RPMI7951 (cell line): ENCODE measurements at places on chromosomes 3 and 15. TPM values are rescaled to one million over a fixed set of nuclear protein-coding genes. Genes with fewer than 3 reads are reported as not detected.

ARGFX gene
- not detected in 2 replicates for total RNA-seq

DNA sequence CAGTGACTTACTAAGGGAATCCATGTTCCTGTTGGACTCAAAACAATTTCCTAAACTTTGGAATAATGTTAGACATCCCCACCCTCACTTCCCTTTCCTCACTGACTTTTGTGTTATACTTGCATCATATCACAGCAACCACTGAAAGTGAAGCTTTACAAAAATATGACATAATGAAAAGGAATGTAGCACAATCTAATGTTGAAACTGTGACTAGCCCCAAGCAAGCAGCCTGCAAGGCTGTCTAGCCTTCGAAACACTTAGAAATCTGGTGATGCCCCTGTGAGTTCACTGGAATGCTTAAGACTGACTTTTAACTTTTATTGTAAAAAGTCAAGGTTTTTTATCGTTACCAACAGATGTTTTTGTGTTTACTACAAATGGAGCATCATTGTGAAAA, 203.7 kb upstream of the ZNF385D start:
- no peak for DNase-seq

GRCh38 chr15:77909182-77909940, 168.2 kb downstream of the TBC1D2B start:
- no peak for DNase-seq

GRCh38 chr3:15010664-15011063, 54.5 kb downstream of the MRPS25 start:
- DNase-seq = peak; percentile 36

DNA sequence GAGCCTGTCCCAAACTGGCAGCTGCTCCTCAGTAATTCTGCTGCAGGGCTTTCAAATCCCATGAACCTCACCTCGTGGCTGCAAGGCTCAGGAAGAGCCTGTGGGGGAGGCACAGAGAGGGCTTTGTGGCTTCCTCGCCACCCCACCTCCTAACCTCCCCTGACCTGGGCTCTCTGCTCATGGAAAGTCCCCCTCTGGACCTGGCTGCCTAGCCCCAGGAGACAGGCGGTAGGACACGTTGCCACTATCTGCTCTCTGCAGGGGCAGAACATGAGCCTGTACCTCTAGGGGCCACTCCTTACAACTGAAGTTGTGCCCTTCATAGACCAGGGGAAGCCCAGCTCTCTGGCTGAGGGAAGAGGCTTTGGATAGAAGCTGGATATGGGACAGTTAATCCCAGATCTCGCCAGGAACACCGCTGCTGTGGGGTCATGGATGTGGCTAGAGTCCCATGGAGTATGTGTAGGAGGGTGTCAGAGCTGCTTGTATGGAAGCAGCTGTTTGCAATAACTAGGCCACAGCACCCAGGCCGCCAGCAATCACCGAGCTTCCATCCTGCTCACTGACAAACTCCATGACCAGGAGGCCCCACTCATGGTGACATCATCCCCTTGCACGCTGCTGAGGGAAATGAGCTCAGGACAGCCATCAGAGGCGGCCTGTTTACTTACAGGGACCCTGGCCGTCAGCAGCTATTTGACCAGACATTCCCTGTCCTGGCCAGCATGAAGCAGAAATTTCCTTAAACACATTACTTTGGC, 34.0 kb upstream of the CILP start:
- no peak for DNase-seq

- no peak for DNase-seq
These were observed 233.7 kb downstream of the SHQ1 start for GRCh38 chr3:72614394-72615074.

DNA sequence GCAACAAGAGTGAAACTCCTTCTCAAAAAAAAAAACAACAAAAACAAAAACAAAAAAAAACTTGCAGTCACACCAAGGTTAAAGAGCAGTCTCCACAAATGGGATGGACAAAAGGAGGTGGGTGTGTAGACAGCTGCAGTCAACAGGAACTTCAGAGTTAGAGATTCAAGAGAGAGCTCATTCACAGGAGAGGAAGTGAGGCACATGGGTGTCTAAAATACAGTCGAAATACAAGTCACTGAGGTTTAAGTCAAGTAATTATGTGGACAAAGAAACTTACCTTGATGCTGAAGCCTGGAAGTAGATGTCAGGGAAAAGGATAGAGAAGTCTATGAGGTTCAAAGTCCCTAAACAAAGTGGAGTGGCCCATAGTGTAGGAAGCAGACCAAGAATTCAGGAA, 14.8 kb downstream of the MRPS11 start:
- DNase-seq = no peak

ZBED2 gene
- total RNA-seq = not detected in 2 replicates

GRCh38 chr15:83446904-83447709, at the start of gene SH3GL3:
Gene SH3GL3 (plus strand): TSS chr15:83447341. CDS start chr15:83447534, 193 bp downstream.
- DNase-seq = peak; percentile 83

GRCh38 chr3:15892311-15893227, 94.8 kb upstream of the ANKRD28 start:
- DNase-seq = no peak

DNA sequence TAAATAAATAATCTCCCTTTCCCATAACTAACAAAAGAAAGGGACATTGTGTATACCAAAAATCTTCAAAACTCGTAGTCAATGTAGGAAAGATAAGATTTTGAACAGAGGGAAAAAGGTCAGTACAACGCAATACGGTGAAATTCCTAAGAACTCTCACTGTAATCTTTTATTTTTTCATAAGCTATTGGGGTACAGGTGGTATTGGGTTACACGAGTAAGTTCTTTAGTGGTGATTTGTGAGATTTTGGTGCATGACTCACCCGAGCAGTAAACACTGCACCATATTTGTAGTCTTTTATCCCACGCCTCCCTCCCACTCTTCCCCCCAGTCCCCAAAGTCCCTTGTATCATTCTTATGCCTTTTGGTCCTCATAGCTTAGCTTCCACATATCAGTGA, 718.0 kb downstream of the TBL1XR1 start:
- DNase-seq = no peak

- DNase-seq = peak; percentile 27
These were observed 55.8 kb downstream of the PRKCI start for GRCh38 chr3:170277833-170278580.

GRCh38 chr3:123660900-123661299, 76.0 kb upstream of the HACD2 start:
- DNase-seq = peak; percentile 98

DNA sequence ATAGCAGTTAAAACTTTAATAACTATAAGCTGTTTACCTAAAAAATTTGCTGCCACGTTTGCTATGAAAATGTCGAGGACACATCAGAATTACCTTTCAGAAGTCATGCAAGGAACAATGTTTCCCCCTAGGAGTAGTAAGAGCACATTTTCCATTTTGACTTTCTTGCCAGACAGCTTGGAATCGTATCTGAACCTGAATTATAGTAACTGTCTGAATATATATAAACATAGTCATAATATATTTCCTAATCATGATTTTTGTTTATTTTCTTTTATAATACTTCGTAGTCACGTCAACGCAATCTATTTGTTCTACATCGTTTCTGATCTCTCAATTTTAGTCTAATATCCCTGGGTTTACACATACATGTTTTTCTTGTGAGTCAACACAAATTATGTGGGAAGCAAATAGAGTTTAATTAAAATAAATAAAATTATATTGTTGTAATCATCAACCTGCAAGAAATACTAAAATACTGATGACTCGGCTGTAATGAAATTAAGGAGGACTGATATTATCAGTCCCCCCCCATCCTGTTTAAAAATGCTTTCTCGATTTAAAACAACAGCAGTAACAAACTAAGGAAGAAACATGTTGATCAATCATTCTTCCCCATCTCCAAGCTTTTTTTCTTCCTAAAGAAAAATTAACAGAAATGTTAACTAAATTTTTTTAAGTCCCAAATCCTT, 78.4 kb downstream of the MME start:
- no peak for DNase-seq

DNA sequence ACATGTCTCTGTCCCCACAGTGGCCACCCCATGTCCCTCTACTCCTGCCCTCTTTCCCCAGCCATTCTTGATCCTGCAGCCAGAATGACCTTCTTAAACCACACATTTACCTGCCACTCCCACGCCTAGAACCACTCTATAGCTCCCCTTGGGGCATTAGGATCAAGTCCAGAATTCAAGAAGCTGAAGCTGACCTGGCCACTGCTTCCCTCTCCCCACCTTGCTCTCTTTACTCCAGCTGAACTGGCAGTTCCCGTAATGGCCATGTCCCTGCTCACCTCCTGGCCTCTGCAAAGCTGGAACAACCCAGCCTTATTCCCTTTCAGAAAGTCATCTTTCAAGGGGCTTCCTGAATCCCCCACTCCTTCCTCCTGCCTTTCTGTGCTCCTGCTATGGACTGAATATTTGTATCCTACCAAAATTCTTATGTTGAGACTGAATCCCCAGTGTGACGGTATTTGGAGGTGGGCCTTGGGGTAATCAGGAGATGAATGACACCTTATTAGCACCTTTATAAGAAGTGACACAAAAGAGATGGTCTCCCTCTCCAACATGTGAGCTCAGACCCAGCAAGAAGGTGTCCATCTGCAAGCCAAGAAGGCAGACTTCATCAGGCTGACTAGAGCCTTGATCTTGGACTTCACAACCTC, 3.8 kb downstream of the CSRNP1 start:
- DNase-seq = no peak

- no peak for DNase-seq
These were observed 7.3 kb downstream of the FYCO1 start for GRCh38 chr3:45988362-45988761.

DNA sequence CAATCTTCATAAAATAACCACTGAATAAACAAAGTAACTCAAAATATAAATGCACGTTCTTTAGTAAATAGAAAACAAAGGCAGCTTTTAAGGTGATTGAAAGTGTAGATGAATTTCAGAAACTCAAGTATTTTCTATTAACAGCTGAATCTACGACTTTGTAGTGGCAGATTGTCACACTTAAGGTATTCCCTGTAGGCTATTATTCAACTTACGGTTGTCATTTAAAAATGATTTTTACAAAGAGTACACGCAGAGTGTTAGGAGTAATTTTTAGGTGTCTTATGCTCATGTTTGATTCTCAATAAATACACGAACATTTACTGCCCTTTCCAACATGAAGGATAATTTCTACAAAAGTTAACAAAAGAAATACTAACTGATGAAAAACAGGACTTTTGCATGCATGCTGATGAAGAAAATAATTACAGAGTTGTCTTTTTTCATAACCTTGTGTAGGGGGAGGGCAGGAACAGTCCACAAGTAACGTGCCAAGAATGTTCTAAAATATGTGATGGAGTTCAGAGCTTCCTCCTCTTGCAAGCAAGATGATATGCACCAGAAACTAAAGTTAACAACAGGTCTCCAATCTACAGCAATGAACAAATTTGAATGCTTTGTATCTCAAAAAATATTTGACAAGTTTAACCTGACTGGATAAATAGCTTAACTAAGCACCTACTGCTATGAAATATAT, 16.7 kb downstream of the DCBLD2 start:
- DNase-seq = peak; percentile 55

DNA sequence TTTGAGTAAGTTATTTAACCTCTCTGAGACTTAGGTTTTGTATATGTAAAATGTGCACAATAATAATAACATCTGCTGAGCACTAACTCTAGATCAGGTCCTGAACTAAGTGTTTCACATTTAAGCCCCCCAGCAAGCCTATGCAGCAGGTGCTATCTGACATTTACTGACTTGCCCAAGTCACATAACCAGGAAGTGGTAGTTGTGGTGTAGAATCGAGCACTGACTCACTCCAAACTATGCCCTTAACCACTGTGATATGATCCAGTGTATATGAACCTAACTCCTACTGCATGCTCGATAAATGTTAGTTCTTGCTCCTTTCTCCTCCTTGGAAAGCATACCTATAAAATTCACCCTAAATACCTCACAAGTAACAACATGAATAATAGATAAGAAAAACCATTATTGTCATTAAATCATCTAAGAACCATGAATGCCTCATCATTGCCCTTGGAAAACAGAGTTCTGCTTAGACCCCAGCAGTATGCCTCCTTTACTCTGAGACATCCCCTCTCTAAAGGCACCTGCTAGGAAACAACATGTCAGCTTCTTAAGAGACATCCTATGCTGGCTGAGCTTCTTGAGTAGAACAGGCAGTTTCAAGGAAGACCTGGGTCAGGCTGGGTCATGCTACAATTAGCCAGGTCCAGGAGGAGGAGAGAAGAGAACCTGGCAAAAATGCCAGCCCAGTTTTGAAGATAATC, 3.0 kb upstream of the SHC4 start:
- DNase-seq = peak; percentile 83

GRCh38 chr3:29339016-29339833, 58.4 kb downstream of the RBMS3 start:
- DNase-seq = no peak

DNA sequence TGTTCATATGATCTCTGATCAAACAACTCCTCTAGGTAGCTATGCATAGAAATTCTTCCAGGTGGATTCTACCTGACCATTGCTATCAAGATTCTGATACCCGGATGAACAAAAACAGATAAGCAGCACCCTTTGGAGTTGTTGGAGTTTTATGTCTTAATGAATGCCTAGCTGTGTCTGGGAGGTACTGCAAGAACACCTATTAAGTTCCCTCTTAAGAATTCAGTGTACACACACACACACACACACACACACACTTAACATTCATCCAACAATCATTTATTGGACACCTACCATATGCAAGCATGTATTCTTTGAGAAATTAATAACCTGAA, 58.1 kb upstream of the FNDC3B start:
- no peak for DNase-seq
